Brain pericyte (primary cell): ENCODE measurements at places on chromosomes 7 and 10.

GRCh38 chr7:140611641-140612040, 29.0 kb downstream of the DENND2A start:
- DNase-seq = no peak

- DNase-seq = no peak
Observed at GRCh38 chr10:127926455-127926854, 19.6 kb downstream of the PTPRE start.

DNA sequence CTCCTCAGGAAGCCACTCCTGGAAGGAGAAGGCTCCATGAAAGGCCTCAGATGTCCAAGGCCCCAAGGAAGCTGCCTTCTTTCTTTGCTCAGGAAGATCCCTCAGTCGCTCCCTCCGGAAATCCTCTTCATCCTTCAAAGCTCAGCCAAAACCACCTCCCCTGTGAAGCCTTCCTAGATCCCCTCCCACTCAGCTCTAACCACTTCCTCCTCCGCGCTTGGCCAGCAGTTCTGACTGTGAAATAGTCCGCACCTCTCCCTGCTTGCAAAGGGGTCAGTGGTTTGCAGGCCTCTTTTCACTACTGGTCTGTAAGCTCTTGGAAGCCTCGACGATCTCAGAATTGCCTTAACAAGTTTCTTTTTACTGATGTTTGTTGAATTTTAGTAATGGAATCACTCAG, 23.9 kb downstream of the PYROXD2 start:
- no peak for DNase-seq

DNA sequence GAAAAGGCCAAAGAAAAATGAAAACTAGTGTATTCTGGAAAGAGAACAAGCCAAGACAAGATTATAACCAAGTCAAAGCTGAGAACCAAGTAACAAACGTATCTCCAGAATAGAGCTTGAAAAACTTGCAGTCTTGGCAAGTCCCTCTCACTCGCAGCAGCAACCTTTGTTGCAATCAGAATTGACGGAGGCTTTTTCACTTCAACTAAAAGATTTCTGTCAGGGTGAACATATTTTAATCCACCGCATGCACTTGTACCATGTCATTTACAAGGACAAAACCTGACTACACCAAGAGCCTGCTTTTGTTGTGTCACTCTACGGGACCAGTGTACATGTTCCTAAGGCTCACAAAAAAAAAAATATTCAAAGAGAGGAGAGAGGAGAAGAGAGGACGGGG, 122.0 kb downstream of the CHCHD3 start:
- no peak for DNase-seq

DNA sequence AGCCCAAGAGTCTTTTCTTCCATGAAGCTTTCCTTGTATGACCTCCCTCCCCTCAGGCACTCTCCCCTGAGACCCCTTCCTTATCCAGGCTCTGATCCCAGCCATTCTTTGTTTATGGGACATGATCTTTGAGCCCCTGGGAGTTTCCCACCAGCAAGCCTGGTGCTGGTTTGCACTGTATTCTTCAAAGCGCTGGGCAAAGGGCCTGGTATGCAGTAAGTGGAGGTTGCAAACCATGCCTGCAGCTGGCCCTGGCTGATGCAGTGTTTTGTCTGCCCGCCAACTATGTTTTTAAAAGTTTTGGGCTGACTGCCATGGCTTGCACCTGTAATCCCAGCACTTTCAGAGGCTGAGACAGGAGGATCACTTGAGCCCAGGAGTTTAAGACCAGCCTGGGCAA, 6.8 kb upstream of the NODAL start:
- DNase-seq = peak; percentile 24

GRCh38 chr7:80146545-80147182, 12.0 kb downstream of the GNAI1 start:
- DNase-seq = no peak

DNA sequence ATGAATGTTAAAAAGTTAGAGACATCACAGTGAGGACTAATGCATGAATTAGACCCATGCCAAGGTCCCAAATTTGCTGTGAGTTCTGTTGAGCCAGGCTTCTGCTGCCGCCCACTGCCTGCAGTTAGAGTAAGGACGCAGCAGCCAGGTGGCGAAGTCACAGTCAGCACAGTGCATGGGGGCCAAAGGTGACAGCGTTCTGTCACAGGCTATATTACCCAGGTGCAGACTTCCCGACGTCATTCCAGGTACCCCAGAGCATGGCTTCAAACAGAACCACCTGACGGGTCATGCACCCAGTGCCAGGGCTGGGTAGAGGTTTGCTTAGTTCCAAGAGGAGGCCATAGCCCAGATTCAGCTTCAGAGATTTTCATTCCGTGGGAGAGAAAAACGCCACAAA, 33.9 kb upstream of the HMX3 start:
- no peak for DNase-seq

DNA sequence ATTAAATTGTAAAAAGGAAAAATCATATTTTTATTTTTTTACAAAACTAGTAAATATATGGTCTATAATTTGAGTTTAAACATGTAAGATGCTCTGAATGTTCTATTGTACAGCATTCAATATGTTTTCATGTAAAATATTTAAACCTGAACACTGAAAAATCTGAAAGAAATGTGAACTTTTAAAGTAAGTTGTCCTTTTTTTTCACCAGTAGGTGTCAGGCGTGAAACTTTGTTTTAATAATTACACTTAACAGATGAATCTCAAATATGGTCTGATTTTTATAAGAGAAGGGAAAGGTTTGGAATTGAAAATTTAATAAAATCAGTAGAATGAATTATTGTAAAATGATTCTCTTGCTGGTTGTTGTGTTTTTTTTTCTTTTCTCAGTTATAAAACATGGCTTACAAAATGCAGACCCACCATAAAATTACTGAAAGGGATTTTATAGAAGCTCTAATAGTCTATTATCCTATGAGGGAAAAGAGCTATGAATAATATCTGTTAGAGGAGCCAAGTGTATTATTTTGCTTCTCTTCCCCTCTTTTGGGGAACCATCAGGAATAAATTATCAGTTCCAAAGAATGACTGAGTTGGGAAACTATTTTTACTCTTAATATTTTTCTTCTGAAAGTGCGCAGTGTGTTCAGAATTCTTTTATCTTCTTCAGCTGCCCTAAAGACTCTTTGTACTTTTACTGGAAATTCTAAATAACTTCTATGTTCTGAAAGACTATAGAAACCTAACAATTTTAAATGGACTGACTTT, 217.7 kb upstream of the FZD1 start:
- DNase-seq = no peak

- DNase-seq = no peak
Observed at GRCh38 chr7:82131215-82131614, 312.4 kb downstream of the CACNA2D1 start.

GRCh38 chr7:54877683-54878082, 118.7 kb upstream of the SEC61G start:
- no peak for DNase-seq

GRCh38 chr10:71770255-71770654, 3.1 kb downstream of the VSIR start:
- no peak for DNase-seq

- DNase-seq = no peak
Observed at GRCh38 chr7:78924581-78924980, 528.9 kb downstream of the MAGI2 start.

DNA sequence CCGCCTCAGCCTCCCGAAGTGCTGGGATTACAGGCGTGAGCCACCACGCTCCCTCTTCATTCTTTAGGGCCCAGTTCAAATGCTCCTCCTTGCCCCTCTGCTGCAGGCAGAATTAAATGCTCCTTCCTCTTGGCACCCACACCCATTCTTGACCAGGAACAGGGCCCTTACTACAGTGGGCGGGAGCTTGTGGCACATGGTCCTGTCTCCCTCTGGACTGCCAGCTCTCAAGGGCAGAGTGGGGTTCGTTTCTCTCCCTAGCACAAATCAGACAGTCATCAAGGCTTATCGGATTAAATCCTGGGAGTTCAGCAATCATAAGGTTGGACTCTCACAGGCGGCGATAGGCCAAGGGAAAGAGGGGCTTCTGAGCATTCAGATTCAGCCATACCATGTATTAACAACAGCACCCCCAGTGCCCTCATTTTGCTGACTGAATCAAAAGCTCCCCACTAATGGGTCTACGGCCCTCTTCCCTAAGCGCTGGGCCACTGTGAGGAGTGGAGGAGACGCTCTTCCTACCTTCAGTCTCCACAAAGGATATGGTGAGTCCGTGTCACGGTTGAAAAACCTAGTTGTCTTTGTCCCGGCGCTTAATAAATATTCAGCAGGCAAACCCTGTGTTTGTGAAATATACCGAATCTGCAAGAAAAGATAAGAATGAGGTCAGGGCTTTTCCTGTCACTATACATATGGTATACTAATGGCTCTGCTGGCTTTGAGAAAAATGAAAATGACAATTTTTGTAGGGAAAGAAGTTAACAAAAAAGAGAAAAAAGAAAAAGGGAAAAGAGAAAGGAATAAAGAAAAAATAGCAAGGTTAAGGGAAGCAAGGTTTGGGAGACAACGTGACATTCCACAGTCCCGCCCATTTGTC, 107.4 kb downstream of the CLEC2L start:
- no peak for DNase-seq

GRCh38 chr10:62885684-62886461, 69.7 kb upstream of the EGR2 start:
- DNase-seq = peak; percentile 12

DNA sequence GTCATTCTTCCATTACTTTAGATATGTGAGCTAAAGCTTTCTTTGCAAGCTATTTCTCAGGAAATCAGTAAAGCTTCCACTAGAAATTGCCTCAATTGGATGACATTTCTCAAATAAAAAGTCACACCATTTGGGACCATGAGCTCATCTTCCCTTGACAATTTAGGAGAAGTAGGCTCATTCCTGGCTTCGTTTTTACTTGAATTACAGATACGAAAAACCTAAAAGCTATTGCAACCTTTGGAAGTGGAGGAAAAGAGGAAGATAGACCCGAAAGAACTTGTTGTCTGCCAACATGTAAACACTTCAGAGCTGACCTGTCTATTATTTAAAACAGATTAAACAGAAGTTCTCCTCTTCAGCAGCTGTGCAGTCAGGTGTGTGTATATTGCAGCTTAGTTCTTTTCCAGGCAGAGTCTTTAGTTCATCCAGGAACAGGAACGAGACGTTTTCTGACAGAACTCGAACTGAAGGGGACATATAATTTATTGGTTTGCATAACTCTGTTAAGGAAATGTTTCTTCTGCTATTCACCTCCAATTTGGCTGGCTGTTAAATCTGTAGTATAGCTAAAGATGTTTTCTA, 43.1 kb upstream of the ST8SIA6 start:
- DNase-seq = no peak

GRCh38 chr10:72308320-72308987, 34.7 kb downstream of the DDIT4 start:
- DNase-seq = no peak

- DNase-seq = no peak
Observed at GRCh38 chr7:50262446-50262845, 42.1 kb upstream of the IKZF1 start.

DNA sequence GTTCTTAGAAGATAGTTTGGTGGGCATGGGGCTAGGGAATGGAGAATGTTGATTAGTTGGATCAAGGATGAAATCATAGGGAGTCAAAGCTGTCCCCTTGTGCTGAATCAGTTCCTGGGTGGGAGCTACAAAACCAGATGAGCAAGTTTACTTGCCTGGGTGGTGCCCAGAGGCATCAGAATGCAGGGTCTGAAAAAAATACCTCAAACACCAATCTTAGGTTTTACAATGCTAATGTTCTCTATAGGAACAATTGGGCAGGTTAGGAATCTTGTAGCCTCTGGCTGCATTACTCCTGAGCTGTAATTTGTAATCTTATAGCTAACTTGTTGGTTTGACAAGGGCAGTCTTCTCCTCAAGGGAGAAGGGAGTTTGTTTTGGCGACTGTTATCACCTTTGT, 34.4 kb downstream of the LHFPL3 start:
- no peak for DNase-seq

GRCh38 chr7:107387128-107387527, 82.7 kb upstream of the GPR22 start:
- peak; percentile 40 for DNase-seq

DNA sequence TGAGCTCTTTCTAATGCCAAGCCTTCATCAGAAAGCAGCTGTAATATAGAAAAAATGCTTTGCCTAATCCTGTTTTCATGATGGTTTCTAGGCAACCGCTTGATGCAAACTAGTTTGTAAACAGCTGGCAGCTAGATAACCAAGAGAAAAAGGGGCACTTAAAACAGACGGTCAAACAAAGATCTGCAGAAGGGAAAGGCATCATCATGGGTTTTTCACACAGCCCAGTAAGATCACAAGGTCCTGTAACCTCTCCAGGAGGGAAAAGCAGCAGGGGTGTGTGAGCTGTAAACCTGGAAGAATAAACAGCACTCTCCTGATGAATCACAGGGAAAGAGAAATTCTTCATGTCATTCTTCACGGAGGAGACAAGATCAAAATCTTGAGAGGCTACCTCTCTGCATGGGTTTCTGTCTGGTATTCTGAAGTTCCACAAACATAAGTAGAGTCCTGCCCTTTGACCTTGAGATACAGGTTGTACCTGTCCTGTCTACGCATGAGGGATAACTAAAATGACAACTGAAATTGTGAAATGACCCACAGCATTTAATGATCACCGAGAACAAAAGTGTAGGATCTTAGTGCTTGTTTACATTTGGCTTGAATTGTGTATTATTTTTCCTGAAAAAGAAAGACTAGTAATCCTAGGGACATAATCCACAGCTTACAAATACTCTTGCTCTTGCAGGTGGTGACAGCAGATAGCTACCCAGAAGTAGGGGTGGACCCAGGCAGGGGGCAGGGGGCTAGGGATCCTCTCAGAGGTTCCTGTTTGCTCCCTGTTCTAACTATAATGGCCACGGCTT, 48.0 kb downstream of the CREB3L2 start:
- peak; percentile 83 for DNase-seq

- DNase-seq = no peak
Observed at GRCh38 chr7:139254728-139255127, 23.7 kb downstream of the UBN2 start.

DNA sequence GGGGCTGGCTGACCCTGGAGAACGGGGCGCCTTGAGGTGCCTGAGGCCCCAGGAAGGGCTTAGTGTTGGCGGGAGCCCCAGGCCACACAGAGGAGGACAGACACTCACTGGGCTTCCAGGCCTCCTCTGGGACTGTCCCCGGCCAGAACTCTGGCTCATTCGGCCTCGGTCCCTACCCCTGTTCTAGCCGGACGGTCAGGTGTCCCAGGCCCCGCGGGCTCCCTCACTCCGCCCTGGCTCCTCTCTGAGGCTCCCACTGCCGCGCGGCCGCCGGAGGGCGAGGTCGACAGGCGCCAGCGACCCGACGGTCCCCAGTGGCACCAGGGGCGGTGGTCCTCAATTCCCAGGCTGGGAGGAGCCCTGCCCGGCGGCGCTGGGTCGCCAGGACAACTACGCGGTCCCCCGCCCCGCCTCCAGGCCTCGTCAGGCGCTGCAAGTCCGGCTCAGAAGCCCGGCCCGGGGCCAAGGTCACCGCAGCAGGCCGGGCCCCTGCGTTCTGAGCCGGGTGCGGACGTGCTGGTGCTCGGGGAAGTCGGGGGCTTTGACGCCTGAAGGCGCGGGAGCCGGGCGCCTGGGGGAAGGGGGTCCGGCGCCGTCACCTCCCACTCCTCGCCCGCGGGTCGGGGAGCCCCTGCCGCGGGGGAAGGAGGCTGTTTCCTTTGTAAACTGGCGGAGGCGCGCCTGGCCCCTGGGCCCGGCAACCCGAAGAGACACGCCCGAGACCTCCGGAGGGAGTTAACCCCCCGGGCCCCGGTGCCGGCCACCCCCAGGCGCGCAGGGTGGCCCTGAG, 1.1 kb upstream of the PWWP2B start:
- no peak for DNase-seq
